ENCODE measurements at places on chromosomes 7 and 10. TPM values are rescaled to one million over a fixed set of nuclear protein-coding genes. Genes with fewer than 3 reads are reported as not detected.

DNA sequence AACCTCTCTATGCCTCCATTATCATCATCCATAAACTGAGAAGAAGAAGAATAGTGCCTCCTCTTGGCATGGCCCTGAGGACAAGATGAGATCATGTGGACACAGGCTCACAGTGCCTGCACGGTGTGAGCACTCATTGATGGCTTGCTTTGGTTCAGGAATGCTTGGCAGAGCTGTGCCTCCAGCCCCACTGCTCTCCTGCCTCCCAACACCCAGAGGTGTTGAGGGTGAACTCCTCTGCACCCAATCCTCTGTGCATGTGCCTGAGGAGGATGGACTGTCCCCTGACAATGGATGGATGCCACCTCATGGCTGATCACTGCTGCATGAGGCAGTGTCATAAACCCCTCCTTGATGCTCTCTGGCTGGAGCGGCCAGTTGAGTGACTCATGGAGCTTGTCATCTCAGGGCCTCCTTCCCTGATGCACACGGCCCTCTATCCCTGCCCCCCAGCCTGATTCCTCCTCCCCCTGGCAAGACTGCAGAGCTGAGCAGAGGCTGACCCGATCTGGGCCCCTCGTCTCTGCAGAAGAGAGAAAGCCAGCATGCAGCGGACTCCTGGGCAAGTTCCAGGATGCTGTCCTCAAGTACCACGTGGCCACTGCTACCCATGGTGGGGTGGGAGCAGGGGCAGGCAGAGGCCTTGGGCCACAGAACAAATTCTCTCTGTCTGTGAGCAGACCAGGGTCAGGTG is 136.3 kb downstream of the KCNMA1 start:
- DNase-seq = no peak

DNA sequence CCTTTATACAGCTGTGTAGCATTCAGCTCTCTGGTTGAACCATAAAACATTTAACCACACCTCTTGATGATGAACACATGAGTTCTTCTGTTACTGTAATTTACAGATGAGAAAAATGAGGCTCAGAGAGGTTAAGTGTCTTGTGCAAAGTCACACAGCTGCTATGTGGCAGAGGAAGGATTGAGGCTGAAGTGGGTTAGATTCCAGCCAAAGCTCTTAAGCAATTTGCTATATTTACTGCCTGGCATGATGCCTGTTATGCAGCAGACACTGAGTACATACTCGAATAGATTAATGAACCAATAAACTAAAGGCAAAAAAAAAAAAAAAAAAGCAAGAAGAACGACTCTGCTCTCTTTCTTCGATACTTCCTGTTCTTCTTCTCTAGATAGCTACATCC is 35.7 kb downstream of the GFRA1 start:
- no peak for DNase-seq

DNA sequence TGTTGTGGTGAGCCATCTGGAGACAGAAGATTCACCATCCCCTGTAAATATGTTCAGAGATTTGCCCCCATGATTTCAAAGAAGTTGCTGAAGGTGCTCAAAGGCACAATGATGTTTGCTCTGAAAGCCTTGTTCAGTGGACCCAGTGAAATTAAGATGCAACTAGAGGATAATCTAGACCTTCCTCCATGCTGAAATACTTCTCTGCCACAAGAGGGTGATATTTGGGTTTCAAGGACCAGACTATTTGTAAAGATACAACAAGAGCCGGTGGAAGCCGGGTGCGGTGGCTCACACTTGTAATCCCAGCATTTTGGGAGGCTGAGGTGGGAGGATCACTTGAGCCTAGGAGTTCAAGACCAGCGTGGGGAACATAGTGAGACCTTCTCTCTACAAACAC is 13.5 kb upstream of the MSRB2 start:
- no peak for DNase-seq

PNLIP gene
- total RNA-seq = not detected

GIMAP1 gene
- total RNA-seq = not detected

DNA sequence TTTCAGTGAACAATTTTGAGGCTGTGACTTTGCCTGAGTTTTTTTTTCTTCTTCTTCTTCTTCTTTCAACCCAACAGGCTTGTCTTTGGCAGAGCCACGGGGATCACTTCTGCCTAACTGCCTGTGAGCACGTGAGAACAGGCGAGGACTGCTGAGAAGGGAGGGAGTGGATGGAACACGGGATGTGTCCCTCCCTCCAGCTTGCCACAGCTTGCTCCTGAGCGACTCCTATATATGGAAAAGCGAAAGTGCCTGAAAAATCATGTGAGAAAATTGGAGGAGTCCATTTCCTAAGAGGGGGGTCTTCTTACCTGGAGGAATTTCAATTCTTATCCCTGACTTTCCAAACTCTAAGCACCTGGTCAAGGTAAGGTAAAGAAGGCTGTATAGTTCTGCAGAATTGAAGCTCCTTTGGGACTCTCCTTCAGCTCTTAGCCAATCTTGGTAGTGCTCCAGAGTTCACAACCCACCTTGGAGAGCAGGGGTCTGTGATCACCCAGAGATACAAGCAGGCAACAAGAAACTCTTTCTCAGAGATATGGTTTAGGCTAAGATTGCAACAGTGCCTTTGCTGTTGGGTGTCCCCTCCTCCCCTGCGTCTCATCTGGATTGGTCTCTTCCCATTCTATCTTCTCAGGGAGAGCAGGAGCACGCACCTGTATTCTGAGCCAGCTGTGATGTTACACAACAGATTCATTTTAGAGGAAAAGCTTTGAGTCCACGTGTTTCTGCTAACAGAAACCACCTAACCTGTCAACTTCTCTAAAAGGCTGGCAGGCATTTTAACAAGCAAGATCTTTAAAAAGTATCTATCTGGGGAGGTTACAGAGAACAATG is at the start of gene MAT1A:
TSS of gene MAT1A (minus strand) at position 208 of the 837 bp plus-strand sequence. CDS start 235 bp downstream, outside the sequence.
- DNase-seq = peak; percentile 73

DNA sequence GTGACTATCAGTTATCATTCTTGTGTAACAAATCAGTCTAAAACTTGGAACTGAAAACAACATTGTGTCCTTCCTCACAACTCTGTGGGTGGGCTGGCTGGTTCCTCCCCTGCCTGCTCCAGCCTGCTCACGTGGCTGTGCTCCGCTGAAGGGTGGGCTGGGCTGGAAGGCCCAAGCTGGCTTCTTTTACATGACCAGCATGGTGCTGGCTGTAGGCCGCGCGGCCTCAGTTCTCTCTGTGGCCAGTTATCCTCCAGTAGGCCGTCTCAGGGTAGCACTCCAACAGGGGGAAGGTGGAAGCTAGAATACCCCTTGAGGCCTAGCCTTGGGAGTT is 11.3 kb downstream of the ADAMTS14 start:
- peak; percentile 71 for DNase-seq

DNA sequence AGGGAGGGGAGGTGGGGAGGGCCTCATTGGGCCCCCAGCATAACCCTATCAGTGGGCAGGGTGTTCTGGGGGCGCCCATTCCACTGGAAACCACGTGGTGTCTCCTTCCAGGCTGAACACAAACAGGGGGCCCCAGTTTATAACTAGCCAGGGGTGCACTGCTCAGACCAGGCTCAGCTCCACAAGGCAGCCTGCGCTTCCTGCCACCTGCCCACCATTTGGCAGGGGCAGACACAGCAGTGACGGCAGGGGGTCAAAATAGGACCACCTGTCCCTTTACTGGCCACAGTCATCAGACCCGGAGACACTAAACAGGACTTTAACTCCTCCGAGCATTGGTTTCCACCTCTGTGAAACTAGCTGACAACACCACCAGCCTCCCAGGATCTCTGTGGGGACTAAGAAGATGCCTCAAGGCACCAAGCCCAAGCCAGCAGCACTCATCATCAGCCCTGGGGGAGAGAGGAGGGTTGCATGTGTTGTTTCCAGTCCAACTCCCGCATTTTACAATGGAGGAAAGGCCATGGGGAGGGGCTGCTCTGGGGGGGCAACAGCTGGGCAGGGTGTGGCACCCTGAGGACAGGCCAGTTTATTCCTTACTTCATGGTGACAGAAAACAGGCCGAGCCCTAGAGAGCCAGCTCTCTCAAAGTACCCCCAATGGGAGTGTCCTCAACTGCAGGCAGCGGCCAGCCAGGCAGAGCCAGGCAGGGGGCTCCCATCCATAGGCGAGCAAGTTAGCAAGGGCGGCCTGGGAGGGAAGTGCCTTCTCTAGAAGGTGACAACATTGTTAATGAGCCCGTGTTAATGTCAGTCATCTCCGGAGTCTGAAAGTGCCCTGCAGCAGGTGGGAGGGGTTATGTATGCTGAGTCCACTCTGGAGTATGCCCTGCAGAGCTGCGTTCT is 127.6 kb downstream of the TNS3 start:
- no peak for DNase-seq

GRCh38 chr10:27646194-27646593 is 99.4 kb downstream of the MKX start:
- DNase-seq = no peak

GRCh38 chr7:106182904-106183303 is 70.8 kb upstream of the SYPL1 start:
- no peak for DNase-seq

- peak; percentile 72 for DNase-seq
These were observed 34.5 kb downstream of the PPIF start for GRCh38 chr10:79381804-79382221.

DNA sequence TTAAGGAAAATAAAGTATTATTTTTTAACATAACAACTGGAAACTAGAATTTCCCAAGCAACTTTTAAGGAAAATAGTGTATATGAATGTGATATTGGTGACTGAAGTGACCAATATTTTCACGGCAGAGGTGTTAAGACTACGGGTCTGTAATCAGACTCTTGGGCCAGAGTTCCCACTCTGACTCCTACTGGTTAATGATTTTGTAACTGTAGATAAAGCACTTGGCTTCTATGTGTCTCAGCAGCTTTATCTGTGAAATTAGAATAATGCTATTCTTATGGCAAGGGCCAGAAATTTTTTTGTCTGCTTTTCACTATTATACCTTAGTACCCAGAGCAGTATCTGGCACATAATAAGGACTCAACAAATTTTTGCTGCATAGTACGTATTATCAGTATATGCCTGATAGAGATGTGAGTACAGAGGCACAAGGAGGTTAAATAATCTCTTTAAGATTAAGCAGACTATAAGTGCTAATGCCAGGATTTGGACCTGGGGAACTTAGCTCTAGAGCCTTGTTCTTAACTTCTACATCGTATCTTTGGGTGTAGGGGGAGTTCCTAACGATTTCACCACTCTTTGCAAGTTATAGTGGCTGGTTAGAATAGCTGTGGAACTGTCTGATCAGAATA is 186.1 kb upstream of the SLC26A5 start:
- no peak for DNase-seq

AKR1C1 gene
- total RNA-seq = 1.7 TPM

- DNase-seq = no peak
These were observed 28.7 kb downstream of the WIPI2 start for GRCh38 chr7:5218564-5219360.

GRCh38 chr7:95811846-95812445 is 39.6 kb downstream of the DYNC1I1 start:
- DNase-seq = no peak

DNA sequence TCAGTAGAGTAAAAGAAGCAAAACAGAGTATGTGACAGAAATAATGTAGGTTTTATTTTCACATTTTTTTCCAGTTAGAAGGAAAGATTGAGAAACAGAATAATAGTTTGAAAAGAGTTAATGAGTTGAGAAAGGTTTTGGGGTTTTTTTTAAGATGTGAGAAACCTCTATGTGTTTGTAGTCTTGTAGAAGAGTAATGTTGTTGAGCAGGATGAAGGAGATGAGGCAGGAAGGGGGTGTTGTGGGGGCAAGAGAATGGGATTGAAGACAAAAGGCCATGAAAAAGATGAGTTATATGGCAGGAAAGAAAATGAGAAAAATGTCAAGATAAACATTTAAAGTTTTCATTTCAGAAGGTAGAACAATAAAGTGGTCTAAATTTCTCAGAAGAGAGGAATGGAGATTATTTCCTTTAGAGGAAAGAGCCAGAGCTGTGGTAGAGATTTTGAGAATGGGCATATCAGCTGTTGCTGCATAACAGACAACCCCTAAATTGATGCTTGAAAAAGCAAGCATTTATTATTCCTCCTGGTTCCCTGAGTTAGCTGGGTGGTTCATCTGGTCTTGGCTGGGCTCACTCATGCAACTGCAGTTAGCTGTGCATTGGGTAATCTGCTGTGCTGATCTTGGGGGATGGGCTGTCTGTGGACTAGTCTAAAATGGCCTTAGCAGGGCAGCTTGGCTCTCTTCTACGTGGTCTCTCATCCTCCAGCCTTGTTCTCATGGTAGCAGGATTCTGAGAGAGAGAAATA is 27.1 kb downstream of the PCGF5 start:
- no peak for DNase-seq

- DNase-seq = no peak
These were observed 149.4 kb upstream of the PFKP start for GRCh38 chr10:2917926-2918325.

GRCh38 chr7:127678337-127678736 is 26.3 kb downstream of the SND1 start:
- DNase-seq = no peak

ZNF485 gene
- 3.7 TPM for total RNA-seq

ZNF777 gene
- total RNA-seq = 12.1 TPM

- DNase-seq = no peak
These were observed 54.0 kb upstream of the NMT2 start for GRCh38 chr10:15222511-15222910.

DNA sequence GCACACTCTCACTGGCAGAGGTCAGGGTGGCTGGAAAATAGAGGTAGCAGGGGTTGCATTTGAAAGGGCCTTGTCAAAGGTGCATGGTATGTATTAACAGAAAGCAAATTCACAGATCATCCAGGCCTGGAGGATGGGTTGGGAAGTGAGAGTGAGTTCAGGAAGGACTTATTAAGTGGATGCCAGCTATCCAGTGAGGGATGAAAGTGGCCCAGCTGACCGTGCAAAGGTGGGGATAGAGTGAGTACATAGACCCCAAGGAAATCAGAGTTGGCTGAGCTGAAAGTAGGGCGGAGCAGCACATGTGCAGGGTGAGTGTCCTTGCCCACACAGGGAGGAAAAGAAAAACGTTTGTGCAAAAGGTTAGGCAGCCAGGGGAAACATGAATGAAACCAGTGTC is 58.1 kb downstream of the HECW1 start:
- DNase-seq = no peak

DNA sequence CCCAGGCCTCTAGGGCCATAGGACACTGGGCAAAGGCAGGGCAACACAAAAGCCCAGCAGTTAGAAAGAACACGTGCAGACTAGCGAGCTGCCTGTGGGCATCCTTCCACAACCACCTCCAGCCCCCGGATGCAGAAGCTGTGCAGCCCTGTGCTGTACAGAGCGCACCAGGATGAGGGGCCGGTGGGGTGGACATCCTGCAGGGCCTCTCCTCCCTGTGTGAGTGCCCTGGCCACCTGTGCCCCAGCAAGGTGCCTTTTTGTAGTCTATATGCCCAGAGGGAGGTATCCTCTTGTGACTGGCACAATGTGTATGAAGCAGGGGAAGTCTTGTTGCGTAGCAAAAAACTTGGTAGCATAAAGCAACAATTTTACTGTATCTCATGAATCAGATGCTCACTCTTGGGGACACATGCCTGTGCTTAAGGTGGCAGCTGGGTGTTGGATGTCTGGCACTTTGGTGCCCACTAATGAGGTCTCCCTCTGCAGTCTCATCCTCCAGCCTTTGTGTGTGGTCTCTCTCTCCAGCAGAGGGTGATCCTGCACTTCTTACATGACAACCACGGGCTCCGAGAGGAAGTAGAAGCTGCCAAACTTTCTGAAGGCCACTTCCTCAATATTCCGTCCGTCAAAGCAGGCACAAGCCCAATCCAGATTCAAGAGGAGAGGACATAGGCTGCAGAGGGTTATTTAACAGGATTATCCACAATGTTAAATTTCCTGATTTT is 8.7 kb downstream of the NCAPG2 start:
- peak; percentile 50 for DNase-seq
